ENCODE measurements at places on chromosomes 3 and 15. TPM values are rescaled to one million over a fixed set of nuclear protein-coding genes. Genes with fewer than 3 reads are reported as not detected.

The PSTPIP1 gene
- total RNA-seq: 7.5 TPM

DNA sequence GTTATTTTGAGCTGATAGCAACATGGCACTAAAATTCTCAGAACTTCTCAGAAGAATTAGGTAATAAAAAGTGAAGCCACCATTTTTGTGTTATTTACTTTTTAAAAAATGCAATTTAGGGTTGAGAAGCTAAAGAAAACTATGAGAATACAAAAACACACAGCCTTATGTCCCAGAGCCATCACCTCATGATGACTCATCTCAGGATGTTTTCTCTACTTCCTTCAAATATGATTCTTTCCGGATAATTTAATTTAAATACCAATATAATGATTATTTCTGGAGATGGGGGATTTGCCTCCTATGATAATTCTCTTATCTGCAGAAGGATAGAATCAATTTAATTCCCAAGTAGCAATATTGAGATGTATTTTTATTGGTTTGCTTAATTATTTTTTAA lies 105.6 kb upstream of the BFSP2 start:
- no peak for ATAC-seq

GRCh38 chr15:100688549-100689120 lies 86.2 kb downstream of the ASB7 start:
- ATAC-seq: no peak

DNA sequence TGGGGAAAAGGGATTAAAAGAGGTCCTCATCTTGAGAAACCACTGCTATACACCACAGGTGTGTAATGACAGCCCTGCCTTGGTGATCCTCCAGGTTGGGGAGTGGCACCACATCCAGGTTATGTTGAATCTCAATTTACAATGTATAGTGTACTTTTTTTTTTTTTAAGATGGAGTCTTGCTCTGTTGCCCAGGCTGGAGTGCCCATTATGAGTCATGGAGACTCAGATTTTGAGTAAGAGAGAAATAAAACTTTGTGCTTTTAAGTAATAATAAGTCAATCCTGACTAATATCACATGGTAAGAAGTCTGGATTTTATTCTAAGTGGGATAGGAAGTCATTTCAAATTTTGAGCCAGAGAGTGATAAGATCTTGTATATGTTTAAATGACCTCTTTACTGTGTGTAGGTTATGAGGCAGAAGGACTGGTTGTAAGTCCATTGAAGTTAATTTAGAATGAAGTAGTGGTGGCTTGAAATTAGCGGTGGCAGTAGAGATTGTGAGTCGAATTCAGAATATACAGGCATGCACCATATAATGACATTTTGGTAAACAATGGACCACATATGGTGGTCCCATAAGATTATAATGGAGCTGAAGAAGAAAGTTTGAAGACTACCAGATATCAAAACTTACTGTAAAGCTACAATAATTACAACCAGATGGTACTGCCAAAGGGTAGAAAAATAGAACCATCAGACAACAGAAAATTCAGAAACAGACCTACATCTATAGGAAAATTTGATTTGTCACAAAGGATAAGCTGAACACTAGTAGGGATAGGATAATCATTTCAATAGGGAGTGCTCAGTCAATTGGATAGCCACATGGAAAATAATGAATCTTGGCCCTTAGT lies 20.7 kb downstream of the POPDC2 start:
- no peak for ATAC-seq

DNA sequence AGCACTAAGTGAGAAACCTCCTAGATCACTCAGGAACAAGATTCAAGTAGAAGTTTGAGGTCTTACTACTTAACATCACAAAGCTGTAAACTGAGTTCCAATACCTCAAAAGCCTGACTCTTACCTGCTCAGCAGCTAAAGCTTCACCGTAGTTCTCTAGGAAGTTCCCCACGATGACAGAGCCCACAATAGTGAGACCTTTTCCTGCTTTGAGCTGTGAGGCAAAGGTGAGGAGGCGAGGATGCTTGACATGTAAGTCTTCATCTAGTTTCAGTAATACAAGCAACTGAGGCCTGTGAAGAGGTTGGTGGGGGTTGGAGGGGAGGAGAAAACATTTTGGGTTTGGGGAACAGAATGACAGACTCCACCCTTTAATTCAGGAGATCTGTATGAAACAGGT lies 15.7 kb downstream of the EMC4 start:
- no peak for ATAC-seq

GRCh38 chr15:26804063-26804804 lies 31.4 kb upstream of the GABRB3 start:
- ATAC-seq: no peak

GRCh38 chr15:93485438-93486327 lies 396.7 kb upstream of the RGMA start:
- ATAC-seq: peak; percentile 87

DNA sequence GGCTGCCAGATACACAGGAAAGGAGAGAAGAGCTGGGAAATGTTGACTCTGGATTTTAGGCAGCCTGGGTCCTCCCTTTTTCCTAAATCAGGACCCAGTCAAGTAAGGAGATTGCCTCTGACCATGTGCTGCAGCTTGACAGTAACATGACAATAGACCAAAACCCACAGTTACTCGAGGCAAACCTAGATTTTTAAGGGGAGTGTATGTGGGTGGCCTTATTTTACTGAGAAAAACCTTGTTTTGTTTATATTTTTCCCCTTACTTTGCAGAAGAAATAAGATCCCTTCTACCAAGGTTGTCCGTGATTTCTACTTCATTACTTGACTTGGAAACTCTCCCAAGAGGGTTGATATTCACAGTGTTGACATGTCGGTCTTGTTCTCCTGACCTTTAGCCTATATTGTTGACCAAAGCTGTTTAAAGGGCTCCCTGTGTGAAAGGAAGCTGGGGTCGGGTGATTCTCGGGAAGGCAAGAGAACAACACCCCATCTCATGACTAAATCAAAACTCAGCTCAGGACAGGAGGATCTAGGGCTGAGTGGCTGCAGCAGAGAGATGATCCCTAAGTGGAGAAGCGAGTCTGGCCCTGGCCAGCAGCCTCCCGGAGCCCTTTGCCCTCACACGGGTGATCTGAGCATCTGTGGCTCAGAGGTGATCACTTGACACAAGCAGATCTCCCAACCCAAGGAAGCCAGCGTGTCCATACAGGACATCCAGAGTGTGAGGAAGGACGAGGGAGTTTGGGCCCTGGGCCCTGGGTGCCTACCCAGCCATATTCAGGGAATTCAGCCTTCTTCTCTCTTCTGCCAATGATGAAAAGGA lies 31.0 kb upstream of the SLCO2A1 start:
- ATAC-seq: no peak

The SMCO1 gene
- total RNA-seq: not detected

DNA sequence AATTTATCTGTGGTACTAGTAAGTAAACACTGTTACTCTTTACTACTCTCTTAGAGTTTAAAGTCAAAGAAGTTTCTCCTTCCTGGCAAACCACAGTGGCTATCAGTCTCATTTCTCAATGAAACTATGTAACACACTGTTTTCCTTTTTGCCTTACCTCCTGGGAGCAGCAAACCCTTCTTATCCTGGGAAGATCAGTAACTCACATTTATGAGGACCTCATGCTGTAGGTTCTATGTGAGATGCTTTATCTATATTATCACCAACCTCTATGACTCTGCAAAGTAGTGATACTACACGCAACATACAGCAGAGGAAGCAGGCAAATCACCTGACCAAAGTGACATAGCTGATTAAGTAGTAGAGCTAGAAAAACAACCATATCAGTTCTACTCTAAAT lies 35.3 kb downstream of the PBRM1 start:
- ATAC-seq: no peak

GRCh38 chr3:29202378-29202777 lies 78.5 kb upstream of the RBMS3 start:
- ATAC-seq: no peak

- ATAC-seq: no peak
These were observed 101.7 kb downstream of the ETFA start for GRCh38 chr15:76209523-76209922.

- ATAC-seq: no peak
These were observed 40.2 kb upstream of the MEIS2 start for GRCh38 chr15:37140531-37141058.

The LOXL1 gene
- total RNA-seq: 27.9 TPM

The MCTP2 gene
- 1.5 TPM for total RNA-seq

- ATAC-seq: peak; percentile 81
These were observed 160.9 kb downstream of the SMAD6 start for GRCh38 chr15:66862940-66863335.

- no peak for ATAC-seq
These were observed 49.1 kb downstream of the NR1D2 start for GRCh38 chr3:23994244-23994569.

The METTL6 gene
- 17.1 TPM for total RNA-seq

DNA sequence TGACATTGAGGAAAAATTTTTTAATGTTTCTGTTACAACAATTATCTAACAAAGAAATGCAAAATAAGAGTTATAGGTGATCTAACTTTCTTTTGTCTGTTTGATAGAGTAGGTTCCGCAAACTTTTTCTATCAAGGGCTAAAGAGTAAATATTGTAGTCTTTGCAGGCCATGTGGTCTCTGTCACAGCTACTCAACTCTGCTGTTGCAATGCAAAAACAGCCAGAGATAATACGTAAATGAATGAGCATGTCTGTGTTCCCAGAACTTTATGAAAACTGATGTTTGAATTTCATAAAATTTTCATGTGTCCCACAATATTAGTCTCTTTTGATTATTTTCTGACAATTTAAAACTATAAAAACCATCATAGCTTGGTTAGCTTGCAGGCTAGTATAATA lies 73.3 kb downstream of the SLC24A1 start:
- ATAC-seq: no peak

The CLEC3B gene
- 20.4 TPM for total RNA-seq
